ENCODE measurements at places on chromosomes 16 and 17. TPM values are rescaled to one million over a fixed set of nuclear protein-coding genes. Genes with fewer than 3 reads are reported as not detected.

Gene SHCBP1
- 41.3 TPM for total RNA-seq

Gene IGSF6
- total RNA-seq, result not detected

Gene TSPAN10
- total RNA-seq, result 2.6 TPM

Gene CDC6
- 9.0 TPM for total RNA-seq

Gene CX3CL1
- total RNA-seq, result 0.33 TPM

Gene NT5M
- total RNA-seq, result 3.5 TPM
